ENCODE measurements at places on chromosomes 4 and X.

GRCh38 chr4:146294776-146295175 is 80.4 kb downstream of the REELD1 start:
- no peak for DNase-seq

DNA sequence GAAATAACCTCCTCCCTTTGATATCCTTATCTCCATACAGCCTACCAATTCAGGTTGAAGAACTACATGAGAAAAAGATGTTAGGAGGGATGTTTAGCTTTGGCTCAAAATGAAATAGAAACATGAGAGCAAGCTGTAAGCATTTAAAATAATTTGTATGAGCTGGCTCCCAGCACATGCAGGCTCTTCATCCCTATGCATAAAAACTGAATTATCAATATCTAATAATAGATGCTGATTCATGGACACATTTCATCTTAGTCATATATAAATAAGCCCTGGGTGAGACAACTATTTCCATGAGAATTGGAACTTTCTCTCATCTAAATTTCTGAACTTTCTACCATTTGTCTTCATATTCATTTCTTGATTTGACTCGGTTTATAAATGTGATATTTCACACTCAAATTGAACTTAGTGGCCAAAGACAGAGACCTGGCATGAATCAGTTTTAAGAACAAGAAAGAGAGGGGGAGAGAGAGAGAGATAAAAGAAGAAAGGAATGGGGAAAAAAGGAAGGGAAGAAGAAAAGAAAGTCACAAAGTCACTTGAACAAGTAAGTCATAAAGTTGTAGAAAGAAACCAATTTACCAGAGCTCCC is 48.9 kb upstream of the GPR174 start:
- DNase-seq, result no peak

- no peak for DNase-seq
Observed at GRCh38 chr4:148845609-148846008, 403.4 kb upstream of the NR3C2 start.

- DNase-seq, result no peak
Observed at GRCh38 chr4:136810626-136811025, 721.7 kb downstream of the PCDH18 start.

- no peak for DNase-seq
Observed at GRCh38 chr4:26127851-26128337, 192.9 kb upstream of the RBPJ start.

DNA sequence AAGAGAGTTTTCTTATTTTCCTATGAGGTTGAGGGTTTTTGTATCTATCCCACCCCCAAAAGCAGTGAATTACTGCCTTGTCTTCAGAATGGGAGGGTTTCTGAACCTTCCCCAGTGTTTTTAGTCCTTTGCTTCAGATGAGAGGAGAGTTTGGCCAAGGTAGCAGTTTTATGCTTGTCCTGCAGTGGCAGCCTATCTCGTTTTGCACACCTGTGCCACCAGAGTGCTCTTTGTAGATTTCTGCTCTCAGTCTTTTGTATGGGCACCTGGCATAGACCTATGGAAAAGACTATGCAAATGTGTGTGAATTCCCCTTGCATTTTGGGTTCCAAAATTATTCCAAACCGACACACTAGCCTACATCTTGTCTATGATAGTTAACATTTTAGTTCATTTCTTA is 5.8 kb downstream of the TBC1D19 start:
- no peak for DNase-seq

DNA sequence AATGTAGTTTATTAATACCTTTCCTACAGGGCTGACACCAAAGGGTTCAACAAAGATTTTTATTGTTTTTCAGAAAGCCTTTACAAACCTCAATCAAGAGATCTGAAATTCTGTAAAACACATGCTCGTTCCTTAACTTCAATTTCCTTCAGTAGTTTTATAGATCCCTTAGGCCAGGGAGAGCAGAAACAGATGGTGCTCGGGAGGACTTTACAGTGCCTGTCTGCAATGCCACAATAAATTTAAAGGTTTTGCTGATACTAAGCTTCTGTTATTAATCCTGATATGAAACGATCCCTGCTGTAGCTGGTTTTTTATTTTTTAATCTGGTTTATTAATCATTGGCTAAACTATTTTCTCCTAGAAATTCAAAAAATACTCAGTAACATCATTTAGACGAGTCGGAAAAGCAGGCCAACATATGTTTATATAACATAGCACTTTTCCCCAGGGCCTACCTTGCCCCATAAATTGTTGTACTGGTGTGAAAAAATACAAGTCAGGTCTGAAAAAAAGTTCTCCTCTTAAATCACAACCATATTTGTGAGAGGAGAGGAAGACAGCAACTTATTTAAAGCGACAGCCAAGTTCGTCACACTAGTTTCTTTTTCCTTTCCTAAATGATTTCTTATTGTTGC is 39.8 kb downstream of the SHISA3 start:
- DNase-seq, result no peak

DNA sequence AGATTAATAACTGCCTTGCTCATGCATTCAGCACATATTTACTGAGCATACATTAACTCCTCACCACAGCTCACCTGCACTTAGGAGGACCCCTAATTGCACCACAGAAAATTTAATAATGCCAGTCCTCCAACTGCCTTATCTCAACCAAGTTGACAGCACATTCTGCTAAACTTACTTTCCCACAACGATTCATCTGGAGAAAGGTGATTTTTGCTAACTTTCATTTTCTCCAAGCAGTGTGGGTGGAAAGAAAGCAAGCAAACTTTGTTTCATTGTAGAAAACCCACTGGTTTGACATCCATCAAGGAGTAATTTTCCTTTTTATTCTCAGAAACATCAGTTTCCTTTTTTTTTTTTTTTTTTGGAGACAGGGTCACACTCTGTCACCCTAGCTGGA is 49.1 kb downstream of the RASGEF1B start:
- DNase-seq, result no peak

GRCh38 chrX:19964017-19964710 is 26.7 kb downstream of the BCLAF3 start:
- DNase-seq, result no peak

DNA sequence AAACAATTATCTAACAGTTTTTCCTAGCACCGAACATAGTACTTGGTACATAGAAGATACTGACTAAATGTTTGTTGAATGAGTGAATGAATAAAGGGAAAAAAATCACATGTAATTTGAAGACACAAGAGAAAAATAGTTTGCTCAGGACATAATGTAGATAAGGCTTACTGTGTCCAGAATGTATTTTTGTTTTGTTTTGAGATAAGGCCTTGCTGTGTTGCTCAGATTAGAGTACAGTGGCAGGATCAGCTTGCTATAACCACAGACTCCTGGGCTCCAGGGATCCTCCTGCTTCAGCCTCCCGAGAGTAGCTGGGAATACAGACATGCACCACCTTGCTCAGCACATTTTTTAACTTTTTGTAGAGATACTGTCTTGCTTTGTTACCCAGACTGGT is 6.5 kb downstream of the FAM199X start:
- no peak for DNase-seq

DNA sequence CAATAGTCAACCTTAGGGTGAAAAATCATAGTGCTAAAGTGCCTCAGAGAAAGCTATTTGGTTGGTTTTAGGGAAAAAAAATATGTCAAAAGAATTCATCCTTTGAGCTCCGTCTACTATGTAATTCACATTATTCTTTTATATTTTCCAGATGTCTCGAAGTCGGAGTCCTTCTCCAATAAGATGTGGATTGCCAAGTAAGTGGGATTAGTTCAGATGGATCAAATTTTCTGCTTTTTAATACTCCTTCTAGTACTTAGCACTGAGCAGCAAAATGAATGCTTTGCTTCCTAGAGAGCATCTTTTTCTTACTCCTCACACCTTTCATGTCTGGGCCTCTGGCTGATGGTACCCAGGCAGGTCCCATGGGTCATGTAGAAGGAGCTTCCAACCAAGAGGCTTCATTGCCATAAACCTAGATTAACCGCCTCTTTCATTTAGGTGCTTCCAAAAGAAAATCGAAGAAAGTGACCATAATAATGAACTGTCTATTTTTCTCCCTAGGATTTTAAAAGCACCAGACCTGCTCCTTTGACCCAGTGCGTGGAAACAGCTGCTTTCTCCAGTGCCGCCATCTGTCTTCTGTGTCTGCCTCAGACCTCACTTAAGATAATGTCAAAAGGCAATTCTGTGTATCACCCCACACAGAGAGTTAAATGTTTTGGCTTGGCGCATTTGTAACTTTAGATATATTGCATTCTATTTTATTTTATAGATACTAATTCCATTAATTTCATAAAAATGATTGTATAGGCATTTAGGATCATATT is 43.5 kb downstream of the SPATA18 start:
- DNase-seq, result no peak

- no peak for DNase-seq
Observed at GRCh38 chr4:99696801-99697200, 39.2 kb upstream of the C4orf54 start.

DNA sequence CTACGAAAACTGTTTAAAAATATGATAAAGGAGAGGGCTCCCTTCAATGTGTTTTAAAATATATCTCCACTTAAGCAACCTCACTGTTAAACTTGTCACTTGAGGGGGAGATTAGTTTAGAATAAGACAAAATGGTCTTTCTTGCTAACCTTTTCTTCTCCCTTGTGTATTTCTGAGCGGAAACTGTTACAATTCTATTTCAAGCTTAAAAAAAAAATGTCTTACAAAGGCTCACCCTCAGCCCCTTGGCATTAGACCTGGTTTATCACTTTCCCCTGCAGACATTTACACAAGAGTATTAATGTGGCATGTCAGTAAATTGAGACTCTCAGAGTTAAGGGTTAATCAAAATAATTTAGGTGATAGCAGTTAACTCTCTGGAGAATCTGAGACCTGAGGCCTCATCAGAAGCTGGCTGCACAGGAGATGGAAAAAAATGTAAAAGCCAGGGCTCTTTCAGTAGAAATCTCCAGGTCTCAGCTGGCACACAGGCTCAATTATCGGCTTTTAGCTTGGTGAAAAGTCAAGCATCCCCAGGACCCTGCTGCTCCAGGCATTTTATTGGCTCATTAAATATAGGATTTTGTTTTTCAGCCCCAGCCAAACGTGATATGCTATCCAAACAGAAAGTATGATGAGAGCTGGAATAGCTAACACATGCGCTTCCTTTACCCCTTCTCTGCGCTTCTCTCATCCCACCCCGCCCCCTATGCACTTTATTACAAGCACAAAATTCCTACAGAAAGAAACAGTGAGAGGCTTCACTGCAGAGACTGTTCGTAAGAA is 130.5 kb downstream of the PPA2 start:
- no peak for DNase-seq

DNA sequence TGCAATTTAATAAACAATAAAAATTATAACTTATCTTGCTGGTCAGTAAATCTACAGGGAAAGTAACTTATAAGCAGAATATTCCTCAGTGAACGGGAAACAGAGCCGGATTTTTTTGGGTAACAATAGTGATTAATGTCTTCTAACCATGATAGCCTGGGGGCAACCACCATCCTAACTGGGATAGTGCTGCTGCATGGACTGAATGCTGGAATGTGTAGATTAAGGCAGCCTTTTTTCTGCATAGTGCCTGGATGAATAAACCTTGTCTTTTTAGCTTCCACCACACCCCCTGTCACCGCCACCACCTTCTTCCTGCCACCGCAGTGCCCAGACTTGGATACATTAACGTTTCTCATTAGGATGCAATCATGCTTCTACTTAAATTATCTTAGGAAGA is 83.6 kb upstream of the LNX1 start:
- DNase-seq, result no peak

GRCh38 chrX:152905081-152905420 is 7.2 kb downstream of the ZNF185 start:
- DNase-seq, result no peak

DNA sequence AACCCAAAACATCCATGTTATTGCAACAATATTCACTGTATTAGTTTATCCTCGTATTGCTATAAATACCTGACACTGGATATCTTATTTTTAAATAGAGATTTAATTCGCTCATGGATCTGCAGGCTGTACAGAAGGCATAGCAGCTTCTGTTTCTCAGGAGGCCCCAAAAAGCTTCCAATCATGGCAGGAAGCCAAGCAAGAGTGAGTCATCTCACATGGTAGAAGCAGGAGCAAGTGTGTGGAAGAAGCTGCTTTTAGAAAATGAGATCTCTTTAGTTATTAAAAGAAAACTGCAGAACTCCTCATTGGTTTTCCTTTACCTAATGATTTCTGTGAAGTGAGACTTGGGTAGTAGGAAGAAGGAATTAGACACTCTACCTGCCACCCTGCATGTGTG is 16.4 kb downstream of the ZNF732 start:
- DNase-seq, result no peak

GRCh38 chr4:152340818-152341217 is 195.1 kb downstream of the FBXW7 start:
- DNase-seq, result no peak

DNA sequence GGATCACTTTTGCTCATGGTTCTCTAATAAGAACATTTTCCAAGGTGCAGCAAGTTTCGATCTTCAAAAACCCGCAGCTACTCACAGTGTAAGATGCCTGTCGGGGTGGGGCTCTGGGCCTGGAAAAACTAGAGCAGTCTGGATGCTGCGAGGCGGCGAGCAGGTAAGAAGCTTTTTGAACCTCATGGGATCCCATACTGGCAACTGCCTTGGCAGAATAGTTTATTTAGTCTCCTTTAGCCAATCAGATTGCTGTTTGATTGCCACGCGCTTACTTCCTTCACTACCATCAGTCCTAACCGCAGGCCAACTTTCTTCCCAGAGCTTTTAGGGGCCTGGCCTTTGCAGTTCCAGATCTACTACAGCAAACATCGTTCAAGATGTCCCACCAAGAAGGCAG is 61.3 kb upstream of the MAGEB10 start:
- DNase-seq, result no peak

- no peak for DNase-seq
Observed at GRCh38 chr4:182854466-182854865, 62.7 kb downstream of the DCTD start.

DNA sequence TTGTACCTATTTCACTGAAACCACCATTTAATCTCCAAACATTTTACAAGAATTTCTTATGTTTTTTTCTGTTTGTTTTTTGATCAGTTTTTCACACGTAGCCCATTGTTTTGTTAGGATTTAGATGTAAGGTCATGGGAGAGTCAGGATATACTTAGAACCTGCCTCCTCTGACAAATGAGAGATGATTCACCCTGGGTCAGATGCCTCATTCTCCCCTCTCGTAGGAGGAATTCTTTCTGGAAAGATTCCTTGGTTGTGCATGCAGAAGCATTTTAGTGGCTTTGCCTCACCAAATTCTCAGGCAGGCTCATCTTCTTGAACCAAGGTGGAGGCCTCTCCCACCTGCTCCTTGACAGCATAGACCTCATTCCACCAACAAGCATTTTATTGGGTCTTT is 599.3 kb downstream of the SPRY1 start:
- no peak for DNase-seq

GRCh38 chr4:182093431-182093831 is 149.8 kb upstream of the TENM3 start:
- no peak for DNase-seq

GRCh38 chrX:57674861-57675260 is 5.2 kb downstream of the NLRP2B start:
- DNase-seq, result no peak
